ENCODE measurements at places on chromosomes 12 and 14. TPM values are rescaled to one million over a fixed set of nuclear protein-coding genes. Genes with fewer than 3 reads are reported as not detected.

FAM181A gene
- total RNA-seq, result not detected

C12orf60 gene
- 2.0 TPM for total RNA-seq

GZMH gene
- total RNA-seq, result not detected

NTS gene
- 6.1 TPM for total RNA-seq

CABP1 gene
- not detected for total RNA-seq

CHGA gene
- under 0.01 TPM for total RNA-seq

SLC10A1 gene
- total RNA-seq, result not detected

BAG5 gene
- total RNA-seq, result 35.4 TPM

OVCH1 gene
- total RNA-seq, result not detected

P3H3 gene
- 18.8 TPM for total RNA-seq

STXBP6 gene
- 4.9 TPM for total RNA-seq

OTOGL gene
- total RNA-seq, result 1.2 TPM

KRT79 gene
- not detected for total RNA-seq

GNB3 gene
- 0.28 TPM for total RNA-seq
